ENCODE measurements at places on chromosomes 2 and 18.

GRCh38 chr2:54528311-54528955 lies 72.3 kb downstream of the SPTBN1 start:
- DNase-seq: no peak

DNA sequence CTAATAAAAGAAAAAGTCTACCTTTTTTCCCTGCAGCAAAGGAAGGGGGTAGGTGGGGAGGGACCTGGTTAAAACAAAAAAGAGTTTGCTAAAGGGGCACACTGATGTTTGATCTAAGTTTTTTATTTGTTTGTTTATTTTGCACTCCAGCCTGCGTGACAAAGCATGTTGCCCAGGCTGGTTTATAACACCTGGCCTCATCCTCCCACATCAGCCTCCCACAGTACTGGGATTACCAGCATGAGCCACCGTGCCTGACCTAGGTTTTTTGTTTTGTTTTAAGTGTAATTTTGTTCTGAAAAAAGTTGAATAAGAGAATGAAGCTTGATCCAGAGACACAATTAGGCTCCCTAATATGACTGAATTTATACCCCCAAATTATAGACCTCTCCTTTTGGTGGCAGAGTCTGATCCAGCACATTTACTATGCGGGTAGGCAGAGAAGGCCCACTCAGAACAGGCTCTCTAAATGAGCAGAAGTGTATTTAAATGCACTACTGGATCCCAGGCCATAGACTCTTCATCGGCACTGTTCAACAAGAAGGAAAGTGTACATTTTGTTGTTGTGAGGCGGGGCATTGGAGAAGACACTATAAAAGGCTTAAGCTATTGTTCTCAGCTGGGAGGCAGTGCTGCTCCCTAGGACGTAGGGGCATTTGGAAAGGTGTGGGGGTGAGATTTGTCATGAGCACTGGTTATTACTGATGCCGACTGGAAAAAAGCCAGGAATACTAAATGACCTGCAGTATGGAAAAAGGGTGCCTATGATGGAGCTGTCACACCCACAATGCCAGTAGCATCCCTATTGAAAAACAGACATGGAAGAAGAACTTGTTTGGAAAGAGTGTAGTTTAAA lies 32.4 kb downstream of the MRPS9 start:
- no peak for DNase-seq

- DNase-seq: no peak
Measured at GRCh38 chr2:133503323-133503722, 64.9 kb downstream of the NCKAP5 start.

DNA sequence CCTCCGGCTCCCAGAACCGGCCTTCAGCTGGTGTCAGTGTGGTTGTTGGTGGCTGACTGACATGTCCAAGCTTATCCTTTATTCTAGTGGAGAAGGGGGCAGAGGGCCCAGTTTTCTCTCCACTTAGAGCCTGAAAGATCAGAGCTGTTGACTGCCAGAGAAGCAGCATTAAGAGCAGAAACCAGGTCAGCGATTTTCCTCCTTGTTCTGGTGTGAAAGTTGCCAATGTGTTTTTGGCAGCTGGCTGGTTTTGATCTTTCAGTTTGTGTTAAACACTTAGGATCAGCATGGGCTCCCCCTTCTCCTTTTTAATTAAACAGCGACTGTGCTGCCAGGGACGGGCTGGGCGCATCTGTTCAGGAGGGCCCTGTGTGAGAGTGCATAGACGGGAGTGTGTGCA lies 100.9 kb downstream of the ASAP2 start:
- no peak for DNase-seq

DNA sequence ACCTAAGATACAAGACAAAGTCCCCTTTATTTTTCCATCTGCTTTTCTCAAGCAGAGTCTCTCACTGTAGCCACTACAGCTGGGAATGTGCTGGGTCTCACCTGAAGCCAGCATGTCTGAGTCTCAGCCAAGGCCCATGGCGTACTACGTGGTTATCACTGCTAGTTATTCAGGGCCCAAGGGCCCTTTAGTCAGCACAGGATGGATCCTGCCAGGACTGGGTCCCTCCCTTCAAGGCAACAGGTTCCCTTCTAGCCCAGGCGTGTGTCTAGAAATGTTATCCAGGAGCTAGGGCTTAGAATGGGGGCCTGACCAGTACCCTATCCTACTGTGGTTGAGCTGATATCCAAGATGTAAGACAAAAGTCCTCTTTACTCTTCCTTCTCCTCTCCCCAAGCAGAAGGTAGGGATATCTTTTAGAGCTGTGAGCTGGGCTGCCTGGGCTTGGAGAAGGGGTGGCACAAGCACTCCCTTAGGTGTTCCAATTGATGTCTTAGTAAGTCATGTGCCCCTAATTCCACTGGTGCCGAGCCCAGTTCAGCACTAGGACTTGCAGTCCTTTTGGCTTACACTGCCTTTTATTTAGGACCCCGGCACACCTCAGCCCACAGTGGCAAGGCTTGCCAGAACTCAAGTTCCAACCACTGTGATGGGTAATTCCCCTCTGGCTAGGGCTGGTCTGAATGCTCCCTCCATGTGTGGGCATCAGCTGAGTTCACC lies 17.7 kb downstream of the VPS54 start:
- DNase-seq: no peak

DNA sequence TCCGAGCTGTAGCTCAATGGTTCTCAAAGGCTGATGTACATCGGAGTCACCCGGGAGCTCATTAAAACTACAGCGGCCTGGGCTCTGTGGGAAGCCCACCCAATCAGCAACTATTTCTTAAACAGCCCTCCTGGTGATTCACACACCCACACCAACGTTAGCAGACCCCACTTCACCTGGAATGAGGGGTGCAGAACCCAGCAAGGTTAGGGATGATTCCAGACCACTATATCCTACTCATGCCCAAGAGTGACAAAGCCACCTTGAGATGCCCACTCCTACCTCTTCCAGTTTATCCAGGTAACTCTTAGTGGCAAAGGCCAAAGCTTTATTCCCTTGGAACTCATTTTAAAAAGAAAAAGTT lies 149.7 kb downstream of the RHBDD1 start:
- no peak for DNase-seq

Data from renal cortex interstitium (tissue), 15 donors.